ENCODE measurements at places on chromosomes 12 and 14.

DNA sequence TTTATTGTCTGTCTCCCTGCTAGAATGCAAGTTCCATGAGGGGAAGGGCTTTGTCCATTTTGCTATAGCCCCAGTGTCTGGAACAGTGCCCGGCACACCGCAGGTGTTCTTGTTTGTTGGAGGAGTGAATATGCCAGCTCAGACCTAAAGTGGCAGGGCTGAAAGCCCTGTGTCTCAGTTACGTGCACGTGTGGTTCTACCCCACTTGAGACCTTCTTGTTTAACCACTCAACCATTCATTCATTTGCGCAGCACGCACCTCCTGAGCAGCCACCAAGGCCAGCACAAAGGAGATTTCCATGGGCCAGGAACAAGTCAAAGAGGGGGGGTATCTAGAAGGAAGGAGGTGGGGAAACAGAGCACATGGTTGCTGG, 338.0 kb upstream of the FKBP4 start:
- no peak for DNase-seq

GRCh38 chr12:97711392-97711791, 248.8 kb downstream of the RMST start:
- DNase-seq: no peak

DNA sequence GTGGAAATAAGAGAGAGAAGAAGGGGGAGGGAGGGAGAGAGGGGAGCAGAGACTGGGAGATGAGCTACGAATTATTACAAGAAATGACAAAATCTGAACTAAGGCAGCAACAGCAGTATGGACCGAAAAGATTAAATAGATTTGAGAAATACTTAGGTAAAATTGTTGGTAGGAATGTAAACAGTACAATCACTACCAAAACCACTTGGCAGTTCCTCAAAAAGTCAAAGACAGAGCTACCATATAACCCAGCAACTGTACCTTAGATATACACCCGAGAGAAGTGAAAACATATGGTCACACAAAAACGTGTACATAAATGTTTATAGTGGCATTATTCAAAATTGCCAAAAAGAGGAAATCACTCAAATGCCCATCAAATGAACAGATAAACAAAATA, 14.1 kb downstream of the KRAS start:
- no peak for DNase-seq

DNA sequence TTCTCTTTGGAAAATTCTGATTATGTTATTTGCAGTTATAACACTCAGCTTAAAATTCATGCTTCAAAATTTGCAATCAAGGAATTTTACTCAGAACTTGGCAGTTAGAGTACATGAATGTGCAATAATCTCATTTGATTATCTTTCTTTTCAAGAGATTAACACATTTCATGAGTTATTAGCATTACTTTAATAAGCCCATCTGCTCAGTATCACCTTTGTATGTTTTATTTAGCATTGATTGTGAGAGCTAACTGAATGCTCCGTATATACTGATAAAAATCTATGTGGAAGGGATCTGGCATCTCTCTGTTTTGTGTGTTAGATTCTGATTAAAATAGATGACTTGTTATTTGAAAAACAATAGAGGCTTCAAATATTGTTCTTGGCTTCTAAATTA, 55.6 kb upstream of the CPNE8 start:
- no peak for DNase-seq

DNA sequence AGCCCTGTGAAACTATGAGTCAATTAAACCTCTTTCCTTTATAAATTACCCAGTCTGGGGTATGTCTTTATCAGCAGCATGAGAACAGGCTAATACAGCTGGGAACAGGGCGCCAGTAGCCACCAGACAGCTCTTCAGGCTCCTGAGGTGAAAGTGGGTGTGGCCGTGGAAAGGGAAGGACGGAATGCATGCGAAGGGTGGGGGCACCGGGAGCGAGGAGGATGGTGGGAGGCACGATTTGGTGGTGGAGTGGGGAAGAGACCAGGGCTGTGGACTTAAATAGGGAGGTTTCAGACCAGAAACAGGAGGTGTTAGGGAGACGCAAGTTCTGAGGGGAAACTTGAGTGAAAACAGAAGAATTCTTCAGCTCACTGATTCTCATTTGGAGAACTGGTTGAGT, 44.1 kb upstream of the CHST11 start:
- DNase-seq: no peak

- DNase-seq: peak; percentile 50
These were observed 324 bp downstream of the CALCOCO1 start for GRCh38 chr12:53726946-53727309.

DNA sequence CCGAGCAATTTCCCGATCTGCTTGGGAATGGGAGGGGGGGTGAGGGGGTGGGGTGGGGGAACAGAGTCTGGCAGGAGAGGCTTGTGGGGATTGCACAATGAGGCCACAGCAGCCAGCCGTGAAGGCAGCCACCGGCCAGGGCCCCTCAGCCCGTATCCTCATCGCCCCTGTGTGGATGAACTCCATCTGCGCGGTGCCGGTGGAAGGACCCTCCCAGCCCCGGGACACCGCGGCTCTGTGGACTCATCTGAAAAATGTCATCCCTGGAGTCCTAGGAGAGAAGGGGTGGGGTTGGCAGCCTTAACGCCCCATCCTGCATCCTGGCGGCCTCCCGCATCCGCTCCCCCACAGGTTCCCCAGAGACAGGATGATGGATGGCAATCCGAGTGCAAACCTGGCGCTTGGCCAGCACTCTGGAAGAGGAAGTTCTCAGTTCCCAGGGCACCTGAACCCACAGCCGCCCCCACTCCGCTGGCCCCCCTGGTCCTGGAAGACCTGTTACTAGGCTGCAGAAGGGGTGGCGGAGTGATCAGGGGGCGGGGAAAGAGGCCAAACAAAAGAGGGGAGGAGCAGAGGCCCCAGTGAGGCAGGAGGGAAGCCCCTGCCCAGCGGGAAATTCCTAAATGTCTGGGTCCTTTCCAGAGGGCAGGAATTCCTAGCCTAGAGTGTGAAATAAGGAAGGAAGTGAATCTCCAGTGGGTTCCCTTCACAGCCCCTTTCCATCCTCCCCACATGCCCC, 1.2 kb upstream of the TNFAIP2 start:
- peak; percentile 90 for DNase-seq
